ENCODE measurements at places on chromosomes 6 and 20.

- DNase-seq = no peak
These were observed 339.9 kb upstream of the ARID1B start for GRCh38 chr6:156437121-156437879.

DNA sequence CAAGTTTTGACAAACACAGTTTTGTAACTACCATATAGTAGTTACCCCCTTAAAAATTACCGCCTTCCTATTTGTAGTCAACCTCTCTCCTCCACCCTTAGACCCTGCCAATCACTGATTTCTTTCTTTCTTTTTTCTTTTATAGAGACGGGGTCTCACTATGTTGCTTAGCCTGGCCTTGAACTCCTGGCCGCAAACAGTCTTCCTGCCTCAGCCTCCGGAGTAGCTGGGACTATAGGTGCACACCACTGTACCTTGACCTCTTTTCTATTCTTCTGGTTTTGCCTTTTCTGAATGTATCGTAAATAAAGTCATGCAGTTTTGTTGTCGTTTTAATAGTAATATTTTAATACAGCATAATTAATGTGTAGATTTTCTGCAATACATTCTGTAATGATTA is 460.3 kb downstream of the EPM2A start:
- DNase-seq = no peak

DNA sequence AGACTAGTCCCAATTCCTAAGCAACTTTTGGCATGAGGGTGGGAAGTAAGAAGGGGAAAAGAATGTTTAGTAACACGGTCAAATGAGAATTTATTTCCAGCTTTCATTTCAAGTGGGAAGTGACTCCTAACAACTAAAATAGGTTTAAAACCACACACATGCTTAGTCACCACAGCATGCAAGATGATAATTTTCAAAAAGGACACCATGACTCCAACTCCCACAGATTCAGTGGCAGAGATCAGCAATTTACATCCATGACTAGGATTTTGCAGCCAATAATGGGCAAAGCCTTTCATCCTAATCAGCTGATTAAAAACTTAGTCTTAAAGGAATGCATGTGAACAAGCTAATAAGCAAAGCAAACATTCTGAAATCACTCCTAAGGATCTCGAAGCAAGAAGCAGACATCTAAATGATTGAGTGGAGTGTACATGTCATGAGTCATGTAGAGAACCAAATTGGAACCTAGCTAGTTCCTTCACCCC is 48.1 kb upstream of the GCLC start:
- DNase-seq = peak; percentile 57

DNA sequence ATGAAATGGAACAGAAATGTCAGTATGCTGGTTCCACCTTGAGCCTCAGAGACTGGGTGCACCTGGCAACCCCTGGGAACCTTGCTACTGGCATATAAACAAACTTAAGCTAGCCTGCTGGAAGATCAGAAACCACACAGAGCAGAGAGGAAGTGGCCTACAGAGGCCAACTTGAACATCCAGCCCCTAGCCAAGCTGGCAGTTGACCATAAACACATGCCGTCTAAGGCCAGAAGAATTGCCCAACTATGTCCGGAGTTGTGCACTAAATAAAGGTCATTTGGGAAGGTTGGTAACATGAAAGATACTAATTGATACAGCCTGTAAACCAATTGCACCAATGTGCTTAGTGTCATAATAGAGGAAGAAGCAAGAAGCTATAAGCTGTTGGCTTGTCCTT is 266.6 kb upstream of the BTBD3 start:
- DNase-seq = no peak

DNA sequence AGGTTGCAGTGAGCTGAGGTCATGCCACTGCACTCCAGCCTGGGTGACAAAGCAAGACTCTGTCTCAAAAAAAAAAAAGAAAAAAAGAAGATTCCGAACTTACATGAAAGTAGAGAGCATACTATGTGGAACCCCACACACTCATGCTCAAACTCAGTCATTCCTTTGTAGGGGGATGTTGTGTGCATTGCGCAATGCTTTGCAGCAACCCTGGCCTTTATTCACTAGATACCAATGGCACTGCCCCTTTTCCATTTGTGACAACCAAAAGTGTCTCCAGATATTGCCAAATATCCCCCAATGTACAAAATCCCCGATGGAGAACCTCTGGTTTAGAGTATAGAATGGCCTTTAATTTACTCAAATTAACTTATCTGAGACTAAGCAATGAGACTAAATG is 158.6 kb downstream of the GJA1 start:
- DNase-seq = no peak

DNA sequence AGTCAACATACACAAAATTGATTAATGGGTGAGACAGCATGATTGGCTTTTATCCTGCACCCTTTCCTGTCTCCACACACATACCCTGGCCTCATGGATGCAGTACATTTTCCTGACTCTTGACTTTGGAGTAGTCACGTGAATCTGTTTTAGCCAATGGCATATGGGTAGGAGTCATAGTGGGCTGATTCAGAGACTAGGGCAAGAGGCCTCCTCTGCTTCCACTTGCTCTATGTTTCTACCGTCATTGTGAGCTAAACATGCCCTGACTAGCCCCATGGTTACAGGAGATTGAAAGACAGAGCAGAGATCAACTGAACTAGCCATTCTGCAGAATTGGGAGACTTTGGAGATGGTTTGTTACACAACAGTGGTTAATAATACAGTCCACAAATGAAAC is 850.0 kb downstream of the DHX35 start:
- DNase-seq = peak; percentile 89

- no peak for DNase-seq
These were observed 2.0 kb downstream of the HFE start for GRCh38 chr6:26089272-26089671.

- DNase-seq = no peak
These were observed 153.0 kb downstream of the CEBPB start for GRCh38 chr20:50343490-50344179.

GRCh38 chr6:63615590-63615989 is 20.0 kb upstream of the PHF3 start:
- DNase-seq = no peak

DNA sequence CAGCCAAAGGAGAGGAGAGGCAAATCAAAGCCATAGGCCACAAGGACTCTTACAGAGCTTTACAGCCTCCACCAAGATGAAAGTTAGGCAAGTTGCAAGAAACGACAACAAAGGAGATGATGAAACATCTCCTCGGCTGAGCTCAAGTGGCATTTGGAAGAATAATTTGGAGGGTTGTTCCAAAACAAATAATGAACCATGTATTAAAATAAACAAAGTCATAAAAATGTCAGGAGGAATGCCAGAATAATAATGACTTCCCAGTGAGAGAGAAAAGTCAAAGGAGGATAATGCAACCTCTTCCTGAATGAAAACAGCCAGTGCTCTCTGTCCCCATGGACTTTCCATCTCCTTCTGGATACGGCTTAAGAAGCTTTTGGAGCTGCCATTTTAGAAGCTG is 371.4 kb upstream of the ID4 start:
- DNase-seq = no peak

DNA sequence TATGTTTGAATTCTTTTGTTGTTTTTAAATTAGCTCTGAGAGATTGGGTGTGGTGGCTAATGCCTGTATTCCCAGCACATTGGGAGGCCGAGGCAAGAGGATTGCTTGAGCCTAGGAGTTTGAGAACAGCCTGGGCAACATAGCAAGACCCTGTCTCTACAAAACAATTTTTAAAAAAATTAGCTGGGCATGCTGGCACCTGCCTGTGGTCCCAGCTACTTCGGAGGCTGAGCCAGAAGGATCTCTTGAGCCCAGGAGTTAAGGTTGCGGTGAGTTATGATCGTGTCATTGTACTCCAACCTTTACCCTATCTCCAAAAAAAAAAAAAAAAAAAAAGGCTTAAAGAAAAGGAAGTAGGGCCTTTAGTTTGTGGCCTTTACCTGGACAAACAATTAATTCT is 22.9 kb downstream of the DHX35 start:
- no peak for DNase-seq

DNA sequence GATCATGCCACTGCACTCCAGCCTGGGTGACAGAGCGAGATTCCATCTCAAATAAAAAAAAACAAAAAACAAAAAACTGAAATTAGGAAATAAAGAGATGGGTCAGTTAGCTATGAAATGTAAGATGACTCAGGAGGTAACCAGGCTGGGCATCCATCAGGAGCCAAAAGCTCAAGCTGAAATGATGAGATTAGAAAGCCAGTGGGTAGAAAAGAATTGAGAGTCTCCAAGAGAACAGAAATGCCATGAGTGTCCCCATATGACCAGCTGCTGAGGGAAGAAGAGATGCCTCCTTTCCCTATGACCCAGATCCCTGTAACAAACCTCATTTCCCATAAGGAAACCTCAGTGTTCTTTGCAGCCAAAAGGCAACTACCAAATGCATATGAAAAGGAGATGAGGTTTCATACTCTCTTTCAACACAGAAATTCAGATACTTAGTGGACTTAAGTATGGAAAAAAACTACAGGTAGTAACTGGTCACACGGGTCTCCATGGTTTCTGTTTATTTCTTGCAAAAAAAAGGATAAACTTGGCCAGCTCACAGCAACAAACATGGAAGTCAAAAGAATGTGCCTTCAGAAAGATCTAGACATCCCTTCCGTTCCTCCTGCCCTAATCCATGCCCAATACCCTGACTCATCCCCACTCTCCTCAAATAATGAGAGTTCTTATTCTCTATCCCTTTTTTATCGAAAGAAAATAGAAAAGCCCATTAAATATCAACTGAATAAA is 8.1 kb downstream of the ARHGAP18 start:
- no peak for DNase-seq
